ENCODE measurements at places on chromosomes 11 and 22. TPM values are rescaled to one million over a fixed set of nuclear protein-coding genes. Genes with fewer than 3 reads are reported as not detected.

DNA sequence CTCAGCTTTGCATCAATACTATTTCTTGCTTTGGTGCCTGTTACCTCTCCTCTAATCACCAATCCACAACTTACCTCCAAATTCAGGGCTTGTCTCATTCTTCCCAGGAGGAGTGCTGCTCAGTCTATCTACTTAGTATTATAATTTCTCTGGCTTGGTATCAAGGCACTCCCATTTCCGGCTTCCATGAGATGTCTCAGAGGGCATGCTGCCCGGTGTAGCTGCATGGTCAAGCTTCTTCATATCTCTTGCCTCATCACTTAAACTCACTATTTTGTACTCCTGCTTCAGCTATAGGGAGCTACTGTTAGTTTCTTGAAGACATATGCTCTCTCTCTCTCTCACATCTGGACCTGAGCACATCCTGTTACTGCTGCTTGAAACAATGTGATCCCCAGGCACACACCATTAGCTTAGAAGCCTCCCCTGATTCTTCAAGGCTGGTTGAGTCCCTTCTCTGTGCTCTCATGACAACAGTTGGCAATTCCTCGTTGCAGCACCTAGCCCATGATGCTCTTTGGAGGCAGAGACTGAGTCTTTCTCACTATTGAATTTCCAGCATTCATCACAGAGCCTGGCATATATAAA lies 182.8 kb upstream of the SYN3 start:
- DNase-seq: no peak

Gene MAPK8IP2
- 4.4 TPM for total RNA-seq

DNA sequence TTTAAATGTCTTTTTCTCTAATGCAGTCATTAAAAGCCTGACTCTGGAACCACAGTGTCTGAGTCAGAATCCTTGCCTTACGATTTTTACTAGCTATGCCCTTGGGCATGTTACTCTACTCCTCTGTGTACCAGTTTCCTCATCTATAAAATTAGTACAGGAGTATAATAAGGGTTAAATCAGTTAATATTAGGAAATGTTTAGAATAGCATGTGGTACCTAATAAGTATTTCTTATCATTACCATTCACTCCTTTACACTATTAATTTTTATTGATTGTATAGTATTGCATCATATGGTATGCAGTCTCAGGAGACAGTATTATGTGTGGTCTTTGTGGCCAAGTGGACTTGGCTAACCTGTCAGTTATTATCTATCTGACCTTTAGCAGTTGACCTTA lies 68.2 kb downstream of the METTL15 start:
- DNase-seq: no peak

Gene TSSC4
- total RNA-seq: 60.9 TPM

GRCh38 chr22:32967386-32968101 lies 90.6 kb downstream of the SYN3 start:
- no peak for DNase-seq

GRCh38 chr11:109864151-109864661 lies 229.0 kb upstream of the ZC3H12C start:
- DNase-seq: no peak

Gene TMPRSS6
- 0.47 TPM for total RNA-seq

Gene CST6
- total RNA-seq: 2,556 TPM

Gene SYT12
- 0.64 TPM for total RNA-seq

- DNase-seq: no peak
Observed at GRCh38 chr11:80593648-80594374, 1153.0 kb upstream of the TENM4 start.

DNA sequence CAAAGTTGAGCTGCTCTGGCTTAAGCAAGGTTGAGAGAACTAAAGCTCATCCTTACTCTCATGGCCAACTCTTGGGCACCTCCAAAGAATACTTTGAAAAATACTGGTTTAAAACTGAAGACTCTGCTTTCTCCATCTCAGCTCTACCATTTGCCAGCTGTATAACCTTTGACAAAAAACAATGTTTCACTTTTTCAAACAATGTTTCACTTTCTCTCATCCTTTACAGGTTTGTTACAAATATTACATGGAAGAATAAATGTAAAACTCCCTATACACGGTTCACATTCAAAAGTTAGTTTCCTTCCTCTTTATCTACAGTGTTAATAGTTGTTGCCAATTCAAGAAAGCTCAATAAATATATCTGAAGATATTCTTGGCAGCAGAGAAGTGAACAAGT lies 19.2 kb downstream of the AMBRA1 start:
- DNase-seq: no peak

Gene INPP5J
- 3.2 TPM for total RNA-seq

Gene PTPRCAP
- 0.79 TPM for total RNA-seq

- DNase-seq: no peak
Observed at GRCh38 chr11:62169935-62170334, 20.1 kb upstream of the SCGB1D1 start.

- peak; percentile 57 for DNase-seq
Observed at GRCh38 chr11:1082728-1083620, 8.3 kb downstream of the MUC2 start.

DNA sequence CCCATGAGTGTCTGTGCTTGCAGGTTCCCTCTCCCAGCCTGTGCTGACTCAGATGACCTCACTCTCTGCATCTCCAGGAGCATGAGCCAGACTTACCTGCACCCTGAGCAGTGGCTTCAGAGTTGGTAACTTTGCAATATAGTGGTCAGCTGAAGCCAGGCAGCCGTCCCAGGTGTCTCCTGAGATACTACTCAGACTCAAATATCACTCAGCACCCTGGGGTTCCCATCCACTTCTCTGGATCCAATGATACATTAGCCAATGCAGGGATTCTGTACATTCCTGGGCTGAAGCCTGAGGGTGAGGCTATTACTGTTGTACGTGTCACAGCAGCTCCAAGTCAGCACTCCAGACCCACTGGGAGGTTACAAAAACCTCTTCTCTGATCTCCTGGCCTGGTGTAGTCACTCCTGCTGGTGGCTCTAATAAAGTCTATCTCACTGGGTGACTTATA lies 87.8 kb upstream of the TOP3B start:
- no peak for DNase-seq

GRCh38 chr22:17902960-17903359 lies 121.4 kb downstream of the MICAL3 start:
- DNase-seq: no peak

Gene CHADL
- total RNA-seq: 13.7 TPM

DNA sequence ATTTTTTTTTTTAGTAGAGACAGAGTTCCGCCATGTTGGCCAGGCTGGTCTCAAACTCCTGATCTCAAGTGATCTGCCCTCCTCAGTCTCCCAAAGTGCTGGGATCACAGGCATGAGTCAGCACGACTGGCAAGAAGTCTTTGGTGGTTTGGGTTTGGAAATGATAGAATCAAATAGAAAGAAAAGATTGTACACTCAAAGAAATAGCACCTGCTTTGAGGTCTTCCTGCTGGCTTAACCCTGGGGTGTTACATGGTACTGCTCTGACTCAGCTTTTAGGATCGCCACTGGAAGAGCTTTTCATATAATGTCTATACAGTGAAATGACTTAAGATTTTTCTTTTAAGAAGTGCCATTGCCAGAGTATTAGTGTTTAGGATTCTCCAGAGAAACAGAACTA lies 50.2 kb downstream of the JAM3 start:
- no peak for DNase-seq

DNA sequence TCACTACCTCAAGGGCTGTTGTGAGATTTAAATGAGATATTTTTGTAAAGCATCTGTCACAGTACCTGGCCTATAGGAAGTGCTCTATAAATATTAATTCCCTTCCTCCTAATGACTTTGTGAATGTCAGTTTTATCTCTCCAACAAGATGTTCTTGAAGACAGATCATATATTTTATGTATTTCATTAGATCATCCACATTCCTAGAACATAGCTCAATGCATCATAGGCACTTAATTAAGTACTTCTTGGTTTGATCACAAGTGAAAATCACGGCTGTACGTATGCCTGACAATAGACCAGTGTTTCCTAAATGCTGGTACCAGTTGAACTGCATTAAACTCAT lies 49.9 kb downstream of the RAB30 start:
- DNase-seq: no peak

DNA sequence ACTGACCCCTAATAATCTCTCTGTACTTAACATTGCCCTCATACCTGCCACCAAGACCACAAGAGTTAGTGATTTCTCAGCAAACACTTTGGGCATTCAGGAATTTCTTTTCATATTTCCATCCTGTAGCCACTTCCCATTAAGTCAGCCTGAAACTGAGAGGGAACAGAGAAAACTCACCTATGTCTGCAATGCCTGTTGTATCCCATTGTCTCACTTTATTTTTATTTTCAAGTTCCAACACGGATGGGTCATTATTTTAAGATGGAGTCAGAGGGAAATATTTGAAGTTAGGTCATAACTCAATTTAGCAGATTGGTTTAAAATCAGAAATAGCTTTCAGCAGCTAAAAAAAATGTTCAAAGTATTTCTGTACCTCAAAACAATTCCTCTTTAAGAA lies 937.8 kb upstream of the CHORDC1 start:
- no peak for DNase-seq

Measured in suprapubic skin (tissue), 4 donors.